Common myeloid progenitor, CD34-positive (primary cell): ENCODE measurements at places on chromosomes 16 and 17.
A peak's percentile ranks its signal among the peaks of the same experiment; 100 is the strongest.

GRCh38 chr16:86300746-86301481, 209.4 kb upstream of the FOXF1 start:
- peak; percentile 68 for DNase-seq

DNA sequence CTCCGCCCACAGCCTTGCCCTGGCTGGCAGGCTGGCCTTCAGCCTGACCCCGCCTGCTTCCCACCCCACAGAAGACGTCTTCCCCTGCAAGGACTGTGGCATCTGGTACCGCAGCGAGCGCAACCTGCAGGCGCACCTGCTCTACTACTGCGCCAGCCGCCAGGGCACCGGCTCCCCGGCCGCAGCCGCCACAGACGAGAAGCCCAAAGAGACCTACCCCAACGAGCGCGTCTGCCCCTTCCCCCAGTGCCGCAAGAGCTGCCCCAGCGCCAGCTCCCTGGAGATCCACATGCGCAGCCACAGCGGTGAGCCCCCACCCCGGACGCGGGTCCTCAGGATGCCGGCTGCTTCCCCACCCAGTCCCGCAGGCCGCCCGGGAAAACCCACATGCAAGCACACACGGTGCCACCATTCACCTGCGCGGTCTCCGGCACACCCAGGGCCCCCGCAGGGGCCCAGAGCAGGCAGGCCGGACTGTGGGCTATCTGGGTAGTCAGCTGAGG, 38.2 kb upstream of the ZC3H18 start:
- no peak for DNase-seq

DNA sequence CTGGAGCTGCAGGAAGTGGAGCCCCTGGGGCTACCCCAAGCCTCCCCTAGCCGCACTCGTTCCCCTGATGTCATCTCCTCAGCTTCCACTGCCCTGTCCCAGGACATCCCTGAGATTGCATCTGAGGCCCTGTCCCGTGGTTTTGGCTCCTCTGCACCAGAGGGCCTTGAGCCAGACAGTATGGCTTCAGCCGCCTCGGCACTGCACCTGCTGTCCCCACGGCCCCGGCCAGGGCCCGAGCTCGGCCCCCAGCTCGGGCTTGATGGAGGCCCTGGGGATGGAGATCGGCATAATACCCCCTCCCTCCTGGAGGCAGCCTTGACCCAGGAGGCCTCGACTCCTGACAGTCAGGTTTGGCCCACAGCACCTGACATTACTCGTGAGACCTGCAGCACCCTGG, 4.1 kb upstream of the NRN1L start:
- no peak for DNase-seq

GRCh38 chr17:796609-797008, 14.5 kb downstream of the MRM3 start:
- DNase-seq = no peak

GRCh38 chr16:68707340-68708152, 29.5 kb upstream of the CDH1 start:
- DNase-seq = peak; percentile 8

- DNase-seq = no peak
These were observed 729 bp upstream of the CLTC start for GRCh38 chr17:59619035-59619297.

DNA sequence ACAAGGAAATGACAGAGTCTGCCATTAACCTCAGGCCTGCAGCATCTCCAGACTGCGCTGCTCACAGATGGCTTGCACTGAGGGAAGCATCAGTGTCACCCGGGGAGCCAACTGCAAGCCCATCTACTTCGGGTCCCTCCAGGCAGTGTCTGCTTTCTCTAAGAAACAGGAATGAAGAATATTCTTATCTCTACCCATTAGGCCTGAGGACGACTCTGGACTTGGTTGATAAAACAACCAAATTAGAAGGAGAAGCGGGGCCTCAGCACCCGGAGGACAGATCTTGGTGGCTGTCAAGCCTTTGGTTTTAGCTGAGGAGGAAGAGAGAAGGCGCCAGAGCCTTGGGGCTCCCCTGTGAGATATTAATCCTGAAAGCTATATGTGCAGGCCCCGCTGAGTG, 19.5 kb upstream of the MGAT5B start:
- peak; percentile 42 for DNase-seq

DNA sequence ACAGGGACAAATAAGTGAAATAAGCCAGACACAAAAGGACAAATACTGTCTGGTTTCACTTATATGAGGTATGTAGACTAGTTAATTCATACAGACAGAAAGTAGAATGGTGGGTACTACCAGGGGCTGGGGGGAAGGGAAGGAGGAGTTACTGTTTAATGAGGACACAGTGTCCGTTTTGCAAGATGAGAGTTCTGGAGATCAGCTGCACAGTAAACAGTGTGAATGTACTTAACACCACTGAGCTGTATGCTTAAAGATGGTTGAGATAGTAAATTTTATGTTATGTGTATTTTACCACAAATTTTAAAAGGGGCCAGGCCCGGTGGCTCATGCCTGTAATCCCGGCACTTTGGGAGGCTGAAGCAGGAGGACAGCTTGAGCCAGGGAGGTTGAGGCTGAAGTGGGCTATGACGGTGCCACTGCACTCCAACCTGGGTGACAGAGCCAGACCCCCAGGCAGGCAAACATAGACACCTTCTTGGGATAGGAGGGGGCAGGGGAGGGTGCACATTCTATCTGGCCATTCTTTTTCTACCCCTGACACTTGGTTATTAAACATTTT, 23.5 kb downstream of the LRRC75A start:
- DNase-seq = no peak

- DNase-seq = no peak
These were observed 8.4 kb downstream of the ZNF319 start for GRCh38 chr16:57992084-57992483.

- DNase-seq = no peak
These were observed 1.3 kb upstream of the SCN4A start for GRCh38 chr17:63973930-63974593.

DNA sequence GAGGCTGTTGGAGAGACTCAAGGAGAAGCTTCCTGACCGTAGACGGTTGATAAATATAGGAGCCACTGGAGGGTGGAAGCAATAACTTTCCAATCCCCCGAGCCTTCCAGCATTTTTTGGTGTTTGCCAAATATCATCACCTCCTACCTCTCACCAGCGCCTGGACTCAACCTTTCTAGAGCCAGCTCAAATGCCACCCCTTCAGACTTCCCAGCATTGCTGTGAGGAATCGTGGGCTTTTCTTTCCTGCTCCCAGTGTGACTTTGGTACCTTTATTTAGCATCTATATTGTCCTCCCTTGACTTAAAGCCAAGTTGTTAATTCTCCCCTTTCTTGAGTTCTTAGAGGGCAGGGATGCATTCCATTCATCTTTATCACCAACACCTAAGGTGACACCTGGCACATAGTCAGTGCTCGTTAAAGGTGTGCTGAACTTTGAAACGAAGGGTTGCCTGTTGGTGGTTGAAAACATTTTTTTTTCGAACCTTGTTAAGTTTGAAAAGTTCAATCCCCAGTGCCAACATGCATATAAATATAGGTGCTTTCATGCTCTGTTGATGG, 35.3 kb upstream of the CCR7 start:
- no peak for DNase-seq

- no peak for DNase-seq
These were observed 10.4 kb upstream of the SLC47A2 start for GRCh38 chr17:19726631-19727376.

- DNase-seq = peak; percentile 87
These were observed 2.3 kb upstream of the BORCS6 start for GRCh38 chr17:8192070-8192815.

DNA sequence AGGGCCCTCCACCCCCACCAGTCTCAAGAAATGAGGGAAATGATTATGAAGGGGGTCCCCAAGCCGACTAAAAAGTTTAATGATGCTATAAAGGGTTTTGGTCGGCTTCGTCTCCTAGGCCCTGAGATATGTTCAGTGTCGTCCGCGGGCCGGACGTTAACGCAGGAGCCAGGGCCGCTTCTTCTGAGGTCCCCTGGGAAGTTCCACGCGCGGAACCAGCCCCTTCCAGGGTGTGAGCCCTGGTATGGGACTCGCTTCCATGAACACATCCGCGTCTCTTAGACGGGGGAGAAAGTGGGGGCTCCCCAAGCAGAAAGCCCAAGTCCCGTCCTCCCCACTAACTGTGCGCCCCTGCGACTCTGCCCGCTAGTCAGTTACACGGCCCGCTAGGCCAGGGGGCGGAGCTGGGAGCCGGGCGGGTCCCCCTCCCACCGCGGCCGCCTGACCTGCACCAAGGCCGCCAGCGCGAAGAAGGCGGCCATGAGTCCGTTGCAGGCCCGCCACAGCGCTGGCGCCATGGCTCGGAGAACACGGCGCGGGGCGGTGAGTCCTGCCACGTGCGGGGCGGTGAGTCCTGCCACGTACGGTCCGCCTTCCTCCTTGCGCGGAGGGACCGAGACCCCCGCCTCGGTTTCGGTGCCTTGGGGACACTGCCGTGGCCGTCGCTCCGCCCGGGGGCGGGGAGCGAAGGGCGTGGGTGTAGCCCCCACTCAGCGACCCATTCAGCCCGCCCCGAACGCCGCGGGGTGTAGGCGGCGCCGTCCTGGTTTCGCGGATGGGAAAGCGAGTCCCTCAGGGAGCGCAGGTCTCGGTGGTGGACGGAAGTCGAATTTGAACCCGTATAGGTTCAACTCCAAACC, at the start of gene TMEM220:
Gene TMEM220, minus strand, starts transcription at position 690 of the 860 bp plus-strand sequence. Its CDS starts 172 bp downstream, at position 518.
- DNase-seq = peak; percentile 76

DNA sequence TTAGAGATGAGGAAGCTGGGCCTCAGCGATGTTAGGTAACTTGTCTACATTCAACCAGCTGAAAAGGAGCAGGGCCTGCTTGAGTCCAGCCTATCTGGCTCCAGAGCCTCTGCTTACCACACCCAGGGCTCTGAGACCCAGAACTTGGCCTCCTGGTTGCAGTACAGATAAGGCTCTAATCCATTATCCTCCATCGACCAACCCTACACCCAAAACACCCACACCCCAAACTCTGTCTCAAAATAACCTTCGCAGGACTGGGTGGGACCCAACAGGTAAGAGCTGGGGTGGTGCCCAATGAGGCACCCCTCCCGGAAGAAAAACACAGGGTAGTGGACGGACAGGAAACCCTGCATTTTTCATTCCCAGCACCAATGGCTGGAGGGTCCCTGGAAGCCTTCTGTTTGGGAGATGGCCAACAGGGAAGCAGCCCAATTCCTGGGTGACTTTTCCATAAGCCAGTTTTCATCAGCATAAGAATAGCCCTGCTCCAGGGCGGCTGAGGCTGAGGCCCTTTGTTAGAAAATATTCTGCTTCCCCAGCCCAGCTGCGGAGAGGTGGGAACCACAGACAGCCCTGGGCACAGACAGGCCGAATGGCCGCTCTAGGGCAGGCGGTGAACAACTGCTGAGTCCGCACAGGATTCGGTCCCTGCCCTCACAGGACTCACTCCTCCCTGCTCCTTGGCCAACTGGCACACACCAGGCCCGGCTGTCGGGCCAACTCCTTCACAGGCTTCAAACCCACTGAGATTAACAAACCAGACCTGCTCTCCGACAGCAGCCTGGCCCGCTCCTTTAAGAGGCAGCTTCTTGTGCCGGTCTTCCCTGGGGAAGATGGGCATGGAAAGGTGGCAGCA, 9.8 kb downstream of the SMIM5 start:
- no peak for DNase-seq

GRCh38 chr17:32628271-32629044, 141.7 kb downstream of the CDK5R1 start:
- no peak for DNase-seq

DNA sequence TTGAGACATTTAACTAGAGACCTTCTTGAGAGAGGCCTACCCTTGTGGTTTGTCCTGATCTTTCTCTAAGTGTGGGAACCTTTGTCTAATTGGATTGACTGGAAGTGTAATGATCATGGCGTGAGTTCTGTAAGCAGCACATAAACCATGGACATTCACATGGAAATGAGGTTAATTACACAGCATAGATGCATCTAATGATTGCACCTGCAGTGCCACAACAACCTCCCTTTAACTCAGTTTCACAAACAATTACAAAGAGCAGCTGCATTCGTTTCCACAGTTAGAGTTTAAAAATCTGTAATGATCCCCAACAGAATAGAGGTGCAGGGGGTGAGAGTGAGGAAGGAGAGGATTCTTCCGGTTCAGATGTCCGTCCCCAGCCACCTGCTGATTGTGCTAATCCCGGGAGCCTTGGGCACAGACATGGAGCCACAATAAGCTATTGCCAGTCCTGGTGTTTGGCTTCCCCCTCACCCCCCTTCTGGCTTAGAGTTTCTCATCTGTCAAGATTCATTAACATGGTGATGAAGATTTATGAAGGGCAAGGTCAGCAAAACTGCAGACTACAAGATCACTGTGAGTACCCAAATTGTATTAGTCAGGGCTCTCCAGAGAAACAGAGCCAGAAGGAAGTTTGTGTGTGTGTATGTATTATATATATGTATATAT, 659.2 kb upstream of the SOX9 start:
- no peak for DNase-seq

DNA sequence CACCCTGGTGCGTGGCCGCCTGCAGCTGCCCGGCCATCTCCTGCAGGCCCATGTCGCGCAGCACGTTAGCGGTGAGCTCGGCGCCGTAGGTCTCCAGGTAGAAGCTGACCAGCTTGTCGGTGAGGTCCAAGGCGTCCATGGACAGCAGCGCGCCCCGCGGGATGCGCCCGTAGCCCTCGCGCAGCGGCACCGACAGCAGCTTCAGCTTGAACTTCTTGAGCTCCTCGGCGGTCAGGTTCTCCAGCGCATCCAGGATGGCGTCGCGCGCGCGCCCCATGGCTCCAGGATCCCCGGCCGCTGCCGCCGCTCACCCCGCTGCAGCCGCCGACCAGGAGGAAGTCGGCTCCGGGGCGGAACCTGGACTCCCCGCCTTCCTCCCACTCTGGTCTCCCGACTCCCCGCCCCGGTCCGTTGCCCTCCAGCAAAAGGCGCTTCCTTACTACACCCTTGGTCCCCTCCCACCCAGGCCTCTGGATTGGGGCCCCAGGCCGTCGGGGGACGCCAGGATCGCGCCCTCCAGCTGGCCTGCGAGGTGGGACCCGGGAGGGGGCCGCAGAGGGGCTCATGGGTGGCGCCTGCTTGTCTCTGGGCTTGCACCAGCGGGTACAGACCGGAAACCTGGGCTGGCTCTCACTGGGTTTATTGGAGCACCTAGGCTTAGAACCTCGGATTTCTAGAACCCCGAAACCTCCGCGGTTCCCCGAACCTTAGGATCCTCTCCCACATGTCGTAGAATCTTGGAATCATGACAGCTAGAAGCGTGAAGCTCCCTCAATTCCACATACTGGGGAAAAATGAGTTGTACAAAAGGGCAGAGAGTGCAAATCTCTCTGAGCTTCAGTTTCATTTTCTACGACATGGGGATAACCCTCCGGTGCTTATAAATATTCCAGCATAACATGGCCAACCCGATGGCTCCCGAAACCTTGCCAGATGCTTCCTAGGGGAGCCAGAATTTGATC, at the start of gene PYCARD:
Gene PYCARD, minus strand, starts transcription at position 347 of the 962 bp plus-strand sequence. Its CDS starts 70 bp downstream, at position 277.
- no peak for DNase-seq

GRCh38 chr16:49018259-49018931, 263.2 kb downstream of the CBLN1 start:
- DNase-seq = no peak

GRCh38 chr17:34071886-34072420, 183.1 kb upstream of the CCL2 start:
- no peak for DNase-seq

- peak; percentile 67 for DNase-seq
These were observed 14.4 kb upstream of the ALDH3A1 start for GRCh38 chr17:19762515-19762961.

GRCh38 chr16:55000595-55000994, 69.9 kb downstream of the IRX5 start:
- no peak for DNase-seq

- no peak for DNase-seq
These were observed 25.8 kb downstream of the USP10 start for GRCh38 chr16:84725481-84726078.
